ENCODE measurements at places on chromosomes 3 and 15.

GRCh38 chr3:196706327-196706726 lies 5.7 kb downstream of the CEP19 start:
- DNase-seq, result no peak

GRCh38 chr3:174330303-174330702 lies 528.8 kb upstream of the NAALADL2 start:
- no peak for DNase-seq

- DNase-seq, result no peak
These were observed 76.2 kb downstream of the MB21D2 start for GRCh38 chr3:192841428-192841827.

GRCh38 chr3:194756460-194756779 lies 70.7 kb downstream of the FAM43A start:
- no peak for DNase-seq

DNA sequence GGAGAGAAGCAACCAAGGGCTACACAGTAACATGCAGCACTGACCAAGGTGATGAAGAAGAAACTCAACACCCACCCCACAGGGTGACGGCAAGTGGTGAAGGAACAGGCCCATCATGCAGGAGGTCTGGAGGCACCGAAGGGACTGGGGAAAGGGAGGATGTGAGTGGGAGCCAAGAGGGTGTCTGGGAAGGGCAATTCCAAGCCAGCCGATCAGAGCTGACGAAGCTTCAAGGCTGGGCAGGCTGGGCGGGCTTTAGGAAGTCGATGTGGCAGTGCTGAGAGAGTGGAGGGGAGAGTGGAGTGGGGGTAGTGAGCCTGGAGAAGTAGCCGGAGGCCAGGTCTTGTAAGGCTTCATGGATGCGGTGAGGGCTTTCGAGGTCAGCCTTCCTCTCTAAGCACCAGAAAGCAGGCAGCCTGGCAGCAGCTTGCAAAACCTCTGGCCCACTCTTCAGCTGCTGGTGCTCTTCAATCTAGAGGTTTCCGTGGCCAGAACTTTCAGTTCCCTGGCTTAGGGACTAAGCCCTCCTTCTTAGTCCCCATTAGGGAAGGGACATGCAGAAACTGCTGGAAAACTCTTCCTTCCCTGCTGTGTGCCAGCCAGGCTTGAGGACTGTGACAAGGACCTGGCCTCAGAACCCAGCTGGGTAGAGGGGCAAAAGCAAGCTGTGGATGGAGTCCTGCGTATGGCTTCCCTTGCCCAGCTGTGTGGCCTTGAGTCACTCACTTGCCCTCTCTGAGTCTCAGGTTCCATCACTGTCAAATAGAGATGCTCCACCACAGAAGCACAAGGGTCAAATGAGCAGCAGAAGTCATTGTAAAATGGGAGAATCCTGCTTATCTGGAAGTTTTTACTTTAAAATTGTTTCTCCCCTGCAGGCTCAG lies 72.1 kb downstream of the TLE3 start:
- no peak for DNase-seq

DNA sequence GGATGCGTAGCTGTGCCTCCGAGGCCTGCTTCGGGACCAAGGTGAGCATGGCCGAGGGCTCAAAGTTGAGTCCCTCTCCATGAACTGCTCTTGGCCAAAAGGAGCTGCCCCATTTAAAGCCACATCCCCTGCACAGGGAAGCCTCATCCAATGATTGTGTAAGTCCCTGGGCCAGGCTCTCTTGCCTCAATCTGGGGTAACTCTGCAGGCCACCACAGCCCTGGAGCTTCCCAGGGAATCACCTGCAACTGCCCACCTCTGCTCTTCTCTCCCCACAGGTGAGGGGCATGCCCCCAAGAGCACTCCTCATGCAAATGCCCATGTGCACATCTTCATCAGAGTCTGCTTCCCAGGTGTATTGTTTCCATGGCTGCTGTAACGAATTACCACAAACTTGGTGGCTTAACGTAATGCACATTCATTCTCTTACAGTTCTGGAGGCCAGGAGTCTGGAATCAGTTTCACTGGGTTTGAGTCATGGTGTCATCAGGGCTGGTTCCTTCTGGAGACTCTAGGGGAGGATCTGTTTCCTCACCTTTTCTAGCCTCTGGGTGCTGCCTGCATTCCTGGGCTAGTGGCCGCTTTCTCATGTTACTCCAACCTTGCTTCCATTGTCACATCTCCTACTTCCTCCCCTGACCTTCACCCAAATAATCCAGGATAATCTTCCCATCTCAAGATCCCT lies 25.0 kb upstream of the LOXL1 start:
- no peak for DNase-seq

GRCh38 chr15:50718700-50719125 lies 32.1 kb upstream of the TRPM7 start:
- no peak for DNase-seq

- DNase-seq, result peak; percentile 33
These were observed 2.0 kb upstream of the HYAL2 start for GRCh38 chr3:50324351-50325112.

GRCh38 chr3:43215663-43216275 lies 70.6 kb upstream of the SNRK start:
- DNase-seq, result no peak

GRCh38 chr3:49454458-49454857 lies 15.6 kb upstream of the DAG1 start:
- no peak for DNase-seq

- DNase-seq, result no peak
These were observed 9.2 kb upstream of the HLTF start for GRCh38 chr3:149095487-149095886.

DNA sequence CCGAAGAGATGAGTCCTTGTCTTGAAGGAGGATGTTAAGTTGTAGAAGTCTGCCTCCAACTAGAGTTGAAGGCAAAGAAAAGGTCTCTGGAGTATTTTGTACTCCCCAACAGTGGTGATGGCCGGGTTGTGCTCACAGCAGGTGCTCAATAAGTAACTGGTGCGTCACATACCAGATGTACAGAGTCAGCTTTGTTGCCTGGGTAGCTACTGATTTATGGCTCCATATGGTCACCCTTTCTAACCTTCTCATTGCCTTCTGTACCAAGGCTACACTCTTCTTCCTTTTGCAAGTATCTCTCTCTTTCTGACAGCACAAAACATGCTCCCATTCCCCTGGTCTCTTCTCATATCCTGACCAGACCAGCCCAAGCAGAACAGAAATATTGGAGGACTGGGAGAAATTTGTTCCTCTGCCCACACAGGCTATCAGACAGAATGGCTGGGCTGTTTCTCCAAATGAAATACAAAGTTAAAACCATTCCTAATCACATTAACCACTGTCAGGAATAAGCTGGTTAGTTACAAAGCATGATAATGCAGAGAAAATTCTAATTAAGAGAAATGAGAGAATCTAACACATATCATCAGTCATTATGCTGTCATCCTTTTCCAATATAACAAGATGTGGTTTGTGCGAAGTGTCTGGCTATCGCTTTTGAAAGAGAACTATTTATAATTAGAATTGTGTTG lies 150.1 kb upstream of the LRRN1 start:
- no peak for DNase-seq

DNA sequence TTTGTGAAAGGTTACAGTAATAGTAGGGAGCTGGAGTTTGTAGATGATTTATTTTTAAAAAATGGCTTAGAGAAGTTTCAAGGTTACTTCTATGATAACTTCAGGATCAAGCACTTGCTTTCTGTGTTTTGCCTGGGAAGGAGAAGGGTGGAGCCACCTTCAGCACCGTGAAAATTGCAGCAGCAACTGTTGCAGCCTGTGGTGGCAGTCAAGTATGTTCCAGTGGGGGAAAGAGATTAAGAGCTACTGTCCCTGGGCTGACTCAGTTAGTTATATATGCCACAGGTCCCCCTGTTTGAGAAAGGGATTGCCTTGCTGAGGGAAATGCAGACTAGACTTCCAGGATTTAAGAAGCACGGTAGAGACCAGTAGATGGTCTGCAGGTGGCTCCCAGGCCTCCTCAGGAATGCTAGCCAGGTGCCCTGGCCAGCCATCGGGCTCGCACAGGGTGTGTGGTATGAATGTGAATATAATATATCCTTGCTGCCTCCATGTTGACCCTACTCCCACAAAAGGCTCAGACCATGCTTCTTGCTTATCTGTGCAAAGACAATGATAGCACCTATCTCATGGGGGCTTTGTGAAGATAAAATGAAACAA lies 389.5 kb downstream of the CACNA2D3 start:
- no peak for DNase-seq

DNA sequence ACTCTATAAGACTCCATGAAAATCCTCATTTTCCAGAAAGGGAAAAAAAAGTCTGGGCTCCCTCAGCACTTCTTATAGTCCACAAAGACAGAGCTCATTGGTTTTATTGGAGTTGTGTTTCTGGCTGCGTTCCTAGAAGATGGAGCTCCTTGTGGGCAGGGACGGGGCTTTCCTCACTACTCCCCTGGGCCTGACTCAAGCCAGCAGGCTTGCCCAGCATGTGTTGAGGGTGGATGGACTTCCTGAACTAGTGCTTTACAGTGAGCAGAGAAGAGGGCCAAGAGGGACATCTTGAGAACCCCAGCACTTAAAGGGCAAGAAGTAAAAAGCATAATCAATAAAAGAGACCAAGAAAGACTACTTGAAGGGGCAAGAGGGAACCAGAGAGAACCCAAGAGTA lies 43.2 kb upstream of the EPHB1 start:
- DNase-seq, result no peak

- no peak for DNase-seq
These were observed 241.8 kb downstream of the TBC1D5 start for GRCh38 chr3:17500618-17501017.

DNA sequence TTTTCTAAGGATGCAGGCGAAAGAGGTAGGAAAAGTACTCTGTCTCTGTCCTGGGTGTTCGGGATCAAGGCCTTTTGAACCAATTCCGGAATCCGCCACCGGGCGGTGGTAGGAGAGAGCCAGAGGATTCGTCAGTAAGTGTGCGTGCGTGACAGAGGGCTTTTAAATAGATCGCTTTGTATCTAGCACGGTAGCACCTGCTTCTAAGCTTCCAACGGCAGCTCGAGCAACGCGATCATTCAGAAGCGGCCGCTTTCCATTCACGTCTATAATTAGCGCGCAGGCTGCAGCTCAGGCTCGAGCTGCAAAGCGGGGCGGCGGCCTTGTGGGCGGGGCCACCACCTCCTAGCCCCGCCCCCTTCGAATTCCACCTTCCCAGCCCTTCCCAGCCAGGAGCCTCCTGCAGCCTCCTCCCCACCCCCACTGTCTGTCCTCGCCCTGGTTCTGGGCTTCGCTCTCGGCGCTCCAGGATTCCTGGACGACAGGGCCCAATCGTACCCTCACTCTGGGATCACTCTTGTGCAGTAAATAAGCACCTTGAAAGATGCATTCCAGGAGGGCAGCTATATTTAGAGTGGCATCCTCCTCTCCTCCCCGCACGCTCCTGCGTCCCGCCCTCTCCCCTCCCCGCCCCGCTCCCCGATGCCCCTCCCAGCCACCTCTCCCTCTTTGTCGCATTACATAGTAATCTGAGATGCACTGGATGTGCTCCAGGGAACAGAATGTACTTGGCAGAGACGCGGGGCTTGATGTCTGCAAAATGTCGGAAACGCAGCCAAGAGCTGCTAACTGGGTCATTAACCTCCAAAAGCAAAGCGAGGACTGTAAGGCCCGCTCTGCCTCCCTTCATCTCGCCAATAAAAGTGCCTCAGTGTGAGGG lies 224.1 kb upstream of the TPRG1 start:
- no peak for DNase-seq

DNA sequence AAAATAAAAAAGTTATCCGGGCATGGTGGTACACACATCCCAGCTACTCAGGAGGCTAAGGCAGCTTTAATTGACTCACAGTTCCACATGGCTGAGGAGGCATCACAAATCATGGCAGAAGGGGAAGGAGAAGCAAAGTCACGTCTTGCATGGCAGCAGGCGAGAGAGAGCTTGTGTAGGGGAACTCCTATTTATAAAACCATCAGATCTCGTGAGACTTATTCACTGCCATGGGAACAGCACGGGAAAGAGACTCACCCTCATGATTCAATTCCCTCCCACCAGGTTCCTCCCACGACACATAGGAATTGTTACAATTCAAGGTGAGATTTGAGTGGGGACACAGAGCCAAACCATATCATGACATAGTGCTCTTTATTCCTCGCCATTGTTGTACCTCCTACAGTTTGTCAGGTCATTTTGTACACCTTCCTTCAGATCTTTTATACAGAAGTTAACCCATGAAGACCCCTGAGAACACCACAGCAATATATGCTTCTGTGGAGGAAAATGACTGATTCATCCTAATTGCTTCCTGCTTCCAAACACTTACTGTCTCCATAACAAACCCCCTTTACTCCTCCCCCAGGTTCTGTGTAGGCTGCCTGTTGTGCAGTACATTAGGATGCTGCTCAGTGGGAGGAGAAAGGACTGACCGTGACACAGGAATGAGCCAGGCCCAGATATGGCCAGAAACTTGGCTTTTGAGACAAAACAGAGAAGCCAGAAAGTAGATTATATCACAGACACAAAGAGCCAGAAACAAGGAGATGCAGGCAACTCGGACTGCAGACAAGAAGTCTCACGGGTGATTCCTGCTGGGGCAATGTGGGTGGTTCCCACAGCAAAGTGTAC lies 67.9 kb upstream of the HEG1 start:
- DNase-seq, result no peak

- DNase-seq, result no peak
These were observed 117.7 kb downstream of the MYLK start for GRCh38 chr3:123766193-123767008.

DNA sequence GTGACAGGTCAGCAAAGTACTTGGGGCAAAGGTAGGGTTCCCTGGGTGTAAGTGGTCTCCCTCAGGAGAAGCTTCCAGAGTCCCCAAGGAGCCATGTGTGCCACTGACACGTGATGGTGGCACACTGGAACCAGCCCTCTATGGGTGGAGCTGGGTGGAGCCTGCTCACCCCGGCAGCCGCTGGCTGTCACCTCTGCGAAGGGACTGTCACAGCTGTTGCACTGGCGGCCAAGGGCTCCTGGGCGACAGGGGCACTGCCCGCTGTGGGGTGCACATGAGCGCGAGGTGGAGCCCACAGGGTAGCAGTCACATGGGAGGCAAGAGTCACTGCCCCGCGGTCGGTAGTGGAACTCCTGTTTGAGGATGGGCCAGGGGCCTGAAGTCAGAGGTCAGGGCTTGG lies 12.0 kb downstream of the CELSR3 start:
- DNase-seq, result no peak

DNA sequence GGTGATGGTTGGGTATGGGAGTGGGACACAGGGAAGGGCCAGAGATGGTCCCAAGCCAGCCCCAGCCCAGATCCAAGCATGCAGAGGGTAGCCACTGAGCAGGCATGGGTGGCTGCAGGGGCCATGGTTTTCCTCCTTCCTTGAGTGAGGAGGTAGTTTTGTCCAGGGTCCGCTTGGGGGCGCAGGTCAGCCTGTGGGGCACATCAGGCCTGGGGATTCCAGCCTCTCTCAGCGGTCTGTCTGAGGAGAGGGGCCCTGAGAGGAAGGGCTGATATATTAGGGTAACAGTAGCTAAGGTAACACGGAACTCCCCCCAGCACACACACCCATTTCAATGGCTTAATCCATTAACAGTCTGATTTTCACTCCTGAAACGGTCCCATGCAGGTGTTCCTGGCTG lies 22.7 kb upstream of the LCTL start:
- no peak for DNase-seq

GRCh38 chr3:63588895-63589294 lies 63.6 kb upstream of the SNTN start:
- DNase-seq, result no peak

- no peak for DNase-seq
These were observed 236.8 kb downstream of the OPA1 start for GRCh38 chr3:193829781-193830180.

Data from T follicular helper cell (primary cell).